ENCODE measurements at places on chromosomes 1 and 21.

- DNase-seq, result no peak
Measured at GRCh38 chr1:83512373-83513193, 486.3 kb downstream of the TTLL7 start.

- DNase-seq, result no peak
Measured at GRCh38 chr1:31991182-31991581, 22.5 kb upstream of the KHDRBS1 start.

GRCh38 chr1:1399872-1400575 lies 889 bp upstream of the CCNL2 start:
- no peak for DNase-seq

- no peak for DNase-seq
Measured at GRCh38 chr1:76269155-76269554, 194.6 kb downstream of the ST6GALNAC3 start.

GRCh38 chr21:38660333-38661196 lies 145.2 kb upstream of the ETS2 start:
- DNase-seq, result peak; percentile 5

GRCh38 chr21:26406526-26406925 lies 166.6 kb downstream of the CYYR1 start:
- no peak for DNase-seq

GRCh38 chr1:47298025-47298699 lies 15.8 kb downstream of the STIL start:
- no peak for DNase-seq

DNA sequence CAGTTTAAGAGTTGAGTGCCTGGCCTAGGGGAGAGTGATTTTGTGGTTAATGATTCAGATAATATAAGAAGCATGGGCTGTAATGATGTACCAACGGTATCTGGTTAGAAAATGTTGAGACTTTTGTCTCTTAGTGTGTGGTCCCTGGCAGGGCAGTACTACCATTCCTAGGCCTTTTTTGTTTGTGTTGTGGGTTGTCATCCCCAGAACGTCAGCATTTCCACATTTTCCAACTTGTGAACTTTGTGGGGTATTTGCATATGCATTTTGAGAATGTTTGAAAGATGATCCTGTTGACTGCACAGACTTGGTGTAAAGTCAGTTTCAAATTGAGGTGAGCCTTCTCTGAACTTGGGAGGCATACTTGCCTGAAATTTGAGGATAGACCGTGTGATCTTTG lies 11.4 kb downstream of the NEK7 start:
- DNase-seq, result no peak
